ENCODE measurements at places on chromosomes 13 and 19.

- DNase-seq, result no peak
These were observed 13.1 kb upstream of the ZNF888 start for GRCh38 chr19:52936151-52936953.

GRCh38 chr19:41531438-41532311 lies 44.3 kb upstream of the CEACAM21 start:
- DNase-seq, result no peak

GRCh38 chr13:85661675-85662074 lies 137.5 kb downstream of the SLITRK6 start:
- DNase-seq, result no peak

GRCh38 chr19:6226012-6226411 lies 53.8 kb downstream of the MLLT1 start:
- no peak for DNase-seq

DNA sequence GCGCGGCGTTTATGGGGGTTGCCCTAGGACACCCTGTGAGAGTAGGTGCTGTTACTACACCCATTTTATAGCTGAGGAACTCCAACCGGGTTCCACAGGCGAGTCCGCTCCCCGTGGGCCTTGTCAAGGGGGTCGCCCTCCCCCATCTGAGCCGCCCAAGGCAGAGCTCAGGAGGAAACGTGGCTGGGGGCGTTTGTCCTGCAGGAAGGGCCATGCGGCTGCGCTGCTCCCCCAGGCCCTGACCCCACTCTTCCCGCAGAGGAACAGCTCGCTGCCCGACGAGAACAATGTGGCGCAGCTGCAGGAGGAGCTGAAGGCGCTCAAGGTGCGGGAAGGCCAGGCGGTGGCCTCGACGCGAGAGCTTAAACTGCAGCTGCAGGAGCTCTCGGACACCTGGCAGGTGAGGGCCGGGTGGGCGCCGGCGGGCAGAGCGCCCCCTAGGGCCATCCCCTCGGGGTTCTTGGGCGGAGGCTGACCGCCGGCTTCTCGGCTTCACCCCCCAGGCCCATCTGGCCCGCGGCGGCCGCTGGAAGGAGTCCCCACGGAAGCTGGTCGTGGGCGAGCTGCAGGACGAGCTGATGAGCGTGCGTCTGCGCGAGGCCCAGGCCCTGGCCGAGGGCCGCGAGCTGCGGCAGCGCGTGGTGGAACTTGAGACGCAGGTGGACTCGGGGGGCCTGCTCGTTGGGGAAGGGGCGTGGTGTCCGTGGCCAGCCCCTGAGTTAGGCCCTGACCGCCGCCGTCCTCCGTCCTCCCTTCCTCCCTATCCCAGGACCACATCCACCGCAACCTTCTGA lies 12.4 kb downstream of the PRR36 start:
- no peak for DNase-seq

DNA sequence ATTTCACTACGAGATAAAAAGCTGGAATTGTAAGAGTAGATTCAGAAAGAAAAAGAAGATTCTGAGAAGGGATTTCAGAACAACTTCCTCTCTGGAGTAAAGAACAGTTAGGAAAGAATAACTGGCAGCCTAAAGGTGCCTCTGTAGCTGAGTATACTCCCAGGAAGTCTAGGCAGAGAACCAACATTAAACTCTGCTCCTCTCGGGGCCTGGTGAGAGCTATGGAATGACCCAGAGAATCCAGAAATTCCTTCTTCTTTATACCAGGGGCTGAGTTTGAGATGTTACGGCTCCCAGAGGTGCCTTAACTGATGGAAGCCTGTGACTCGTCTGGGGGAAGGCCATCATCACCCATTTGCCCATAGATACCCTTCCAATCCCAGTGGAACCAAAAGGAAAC lies 39.1 kb downstream of the FAM216B start:
- DNase-seq, result no peak

DNA sequence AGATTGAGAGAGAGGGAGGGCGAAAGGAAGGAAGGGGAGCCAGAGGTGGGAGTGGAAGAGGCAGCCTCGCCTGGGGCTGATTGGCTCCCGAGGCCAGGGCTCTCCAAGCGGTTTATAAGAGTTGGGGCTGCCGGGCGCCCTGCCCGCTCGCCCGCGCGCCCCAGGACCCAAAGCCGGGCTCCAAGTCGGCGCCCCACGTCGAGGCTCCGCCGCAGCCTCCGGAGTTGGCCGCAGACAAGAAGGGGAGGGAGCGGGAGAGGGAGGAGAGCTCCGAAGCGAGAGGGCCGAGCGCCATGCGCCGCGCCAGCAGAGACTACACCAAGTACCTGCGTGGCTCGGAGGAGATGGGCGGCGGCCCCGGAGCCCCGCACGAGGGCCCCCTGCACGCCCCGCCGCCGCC lies at the start of gene TNFSF11:
Gene TNFSF11 (plus strand): TSS at position 142 of the 400 bp plus-strand sequence. CDS start 152 bp downstream, at position 294.
- no peak for DNase-seq

GRCh38 chr13:21227917-21228316 lies 51.5 kb downstream of the MRPL57 start:
- no peak for DNase-seq

- DNase-seq, result no peak
These were observed 7.9 kb downstream of the FOSB start for GRCh38 chr19:45475537-45476291.
